ENCODE measurements at places on chromosomes 3 and 15. TPM values are rescaled to one million over a fixed set of nuclear protein-coding genes. Genes with fewer than 3 reads are reported as not detected.

DNA sequence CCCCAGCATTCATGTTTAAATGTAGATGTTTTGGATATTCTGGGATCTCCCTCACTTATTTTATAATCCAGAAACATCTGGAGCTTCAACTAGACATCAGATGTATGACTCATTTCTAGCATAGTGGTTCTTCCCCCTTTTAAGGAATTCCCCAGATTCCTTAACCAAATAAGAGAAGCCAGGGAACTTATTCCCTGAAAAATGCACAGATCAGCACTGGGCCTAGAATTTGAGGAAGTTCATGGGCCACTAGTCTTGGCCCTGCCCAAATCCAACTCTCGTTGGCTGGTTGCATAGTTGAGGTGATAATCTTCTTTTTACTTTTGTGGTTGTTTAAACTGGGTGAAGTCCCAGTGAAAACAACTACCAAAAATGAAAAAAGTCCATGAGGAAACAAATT lies 20.4 kb downstream of the RARRES1 start:
- peaks cover 61% of the 10 kb centered on the region for H3K36me3 ChIP-seq
- peaks cover 22% of the 10 kb centered on the region for H3K4me1 ChIP-seq

GRCh38 chr3:38980938-38981337 lies 70.8 kb downstream of the SCN11A start:
- H3K36me3 ChIP-seq: no peaks in the 10 kb centered on the region
- H3K27ac ChIP-seq: no peak overlapping the region
- no peak overlapping the region for H3K4me3 ChIP-seq
- H3K27me3 ChIP-seq: no peaks in the 10 kb centered on the region
- H3K4me1 ChIP-seq: no peaks in the 10 kb centered on the region

DNA sequence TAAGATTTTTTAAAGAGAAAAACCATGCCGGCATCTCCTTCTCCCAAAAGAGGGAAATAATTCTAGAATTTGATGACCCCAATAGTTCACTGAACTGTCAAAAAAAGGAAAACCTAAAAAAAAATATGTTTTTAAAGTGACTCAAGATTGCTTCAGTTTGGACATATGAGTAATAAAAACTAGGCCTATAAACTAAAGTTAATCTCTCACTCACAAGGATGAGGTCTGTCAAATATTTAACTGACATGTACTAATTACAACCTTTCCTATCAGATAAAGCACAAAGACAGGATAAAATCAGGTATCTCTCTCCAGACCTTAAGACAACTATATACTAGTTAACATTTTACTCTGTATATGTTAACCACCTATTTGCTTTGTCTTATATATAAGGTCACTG lies 231.9 kb downstream of the NSUN3 start:
- no peak for DNase-seq
- no peak overlapping the region for H3K4me3 ChIP-seq
- H3K4me1 ChIP-seq: no peaks in the 10 kb centered on the region
- H3K27ac ChIP-seq: no peak overlapping the region
- no peaks in the 10 kb centered on the region for H3K27me3 ChIP-seq

Gene LSM3
- 9.5 TPM for total RNA-seq
